Activated CD8-positive, alpha-beta memory T cell treated with anti-CD3 and anti-CD28 coated beads for 4 hours (primary cell): ENCODE measurements at places on chromosomes 11 and 22.

DNA sequence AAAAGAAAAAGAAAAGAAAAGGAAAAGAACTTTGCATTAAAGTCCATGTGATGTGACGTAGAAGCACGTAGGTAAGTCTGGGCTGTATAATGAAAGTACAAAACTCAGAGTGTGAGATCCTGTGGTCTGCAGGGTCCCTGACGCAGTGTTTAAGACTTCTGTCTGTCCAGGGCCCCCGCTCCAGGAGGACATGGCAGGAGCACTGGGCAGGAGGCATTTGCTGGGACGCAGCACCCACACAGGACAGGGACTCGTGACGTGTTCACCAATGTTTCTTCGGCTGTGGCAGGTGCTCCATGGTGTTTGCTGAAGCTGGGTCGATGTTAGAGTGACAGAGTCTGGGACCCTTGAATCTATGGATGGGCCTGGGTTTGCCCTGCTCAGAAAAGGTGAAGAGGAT, 348.1 kb downstream of the BRD1 start:
- DNase-seq = no peak

- DNase-seq = no peak
These were observed 3.0 kb downstream of the LIMK2 start for GRCh38 chr22:31215018-31215535.

GRCh38 chr11:77882396-77882795, 61.5 kb downstream of the AAMDC start:
- no peak for DNase-seq

GRCh38 chr11:97732011-97732632, 1288.6 kb upstream of the CNTN5 start:
- DNase-seq = no peak

DNA sequence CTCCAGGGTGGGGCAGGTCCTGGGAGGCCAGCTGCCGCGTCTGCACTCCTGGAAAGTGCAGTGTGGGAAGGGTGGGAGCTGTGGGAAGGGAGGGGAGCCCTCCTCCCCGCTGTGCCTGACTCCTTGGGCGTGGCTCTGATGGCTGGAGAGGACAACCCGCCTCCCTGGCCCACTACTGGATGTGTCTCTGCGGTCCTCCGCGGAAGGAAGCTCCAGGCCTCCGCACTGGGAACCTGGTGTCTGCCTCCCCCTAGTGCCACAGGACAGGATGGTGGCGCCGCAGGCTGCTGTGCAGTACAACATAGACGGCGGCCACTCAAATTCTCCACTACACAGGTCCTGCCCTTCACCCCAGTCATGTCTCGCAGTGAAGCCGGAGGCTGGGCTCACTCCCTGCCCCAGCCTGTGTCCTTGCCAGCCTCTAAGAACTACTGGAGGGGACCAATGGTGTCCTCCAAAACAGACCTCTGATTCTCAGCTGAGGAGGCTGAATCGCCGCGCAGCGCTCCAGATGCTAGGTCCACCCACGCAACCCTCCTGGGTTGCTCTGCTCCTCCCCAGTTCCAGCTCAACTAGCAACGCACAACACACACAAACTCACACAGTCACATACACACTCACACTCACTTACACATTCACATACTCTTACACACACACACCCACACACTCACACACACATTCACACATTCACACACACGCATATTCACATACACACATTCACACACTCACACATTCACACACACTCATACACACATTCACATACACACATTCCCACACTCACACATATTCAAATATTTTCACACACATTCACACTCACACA, 12.4 kb upstream of the DSCAML1 start:
- DNase-seq = no peak

DNA sequence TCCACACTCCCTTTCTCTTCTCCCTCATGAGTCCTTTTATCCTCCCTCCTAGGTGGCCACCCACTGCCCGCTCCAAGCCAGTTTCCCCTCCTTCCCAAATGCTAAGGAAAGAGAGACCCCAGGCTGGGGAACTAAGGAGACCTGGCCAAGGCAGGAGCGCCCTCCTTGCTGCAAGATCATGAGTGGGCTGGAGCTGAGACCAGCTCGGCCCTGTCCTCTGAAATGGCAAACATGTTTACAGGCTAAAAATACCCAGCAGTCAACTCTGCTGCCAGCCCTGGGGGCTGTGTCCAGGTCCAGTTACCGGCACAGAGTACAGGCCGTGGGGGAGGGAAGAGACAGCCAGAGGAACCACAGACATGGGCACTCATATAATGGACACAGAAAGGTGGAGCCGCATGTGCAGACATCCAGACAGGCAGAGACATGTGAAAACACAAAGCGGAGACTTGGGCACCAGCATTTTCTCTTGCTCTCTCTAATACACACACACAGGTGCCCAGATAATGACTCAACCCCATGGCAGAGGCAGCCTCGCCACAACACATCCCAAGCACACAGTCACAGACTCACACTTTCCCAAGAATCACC, 1.2 kb upstream of the AHNAK start:
- no peak for DNase-seq

GRCh38 chr22:50221410-50222300, 20.8 kb downstream of the SELENOO start:
- no peak for DNase-seq

DNA sequence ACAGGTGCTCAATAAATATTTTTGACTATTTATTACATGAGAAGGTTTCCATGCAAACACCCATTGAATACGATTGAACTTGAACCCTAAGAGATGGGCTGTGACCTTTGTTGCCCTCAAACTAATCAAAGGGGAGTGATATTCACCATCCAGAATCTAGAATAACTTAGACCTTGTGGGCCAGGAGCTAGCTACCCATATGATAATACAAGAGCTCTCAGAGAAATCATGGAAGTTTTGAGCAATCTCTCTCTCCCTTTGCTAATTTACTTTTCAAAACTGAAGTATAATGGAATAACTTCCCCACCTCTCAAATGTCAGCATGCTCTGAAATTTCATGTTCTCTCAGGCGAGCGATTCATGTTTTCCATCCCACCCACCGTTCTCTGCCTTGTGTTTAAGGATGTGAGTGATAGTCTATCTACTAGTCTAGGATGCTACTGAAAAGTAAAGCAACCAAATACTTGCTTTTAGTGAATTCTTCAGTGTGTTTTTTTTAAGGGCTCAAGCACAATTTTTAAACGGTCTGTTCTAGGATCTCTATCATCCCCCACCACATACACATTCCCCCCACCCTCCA, 33.3 kb downstream of the BARX2 start:
- DNase-seq = no peak

DNA sequence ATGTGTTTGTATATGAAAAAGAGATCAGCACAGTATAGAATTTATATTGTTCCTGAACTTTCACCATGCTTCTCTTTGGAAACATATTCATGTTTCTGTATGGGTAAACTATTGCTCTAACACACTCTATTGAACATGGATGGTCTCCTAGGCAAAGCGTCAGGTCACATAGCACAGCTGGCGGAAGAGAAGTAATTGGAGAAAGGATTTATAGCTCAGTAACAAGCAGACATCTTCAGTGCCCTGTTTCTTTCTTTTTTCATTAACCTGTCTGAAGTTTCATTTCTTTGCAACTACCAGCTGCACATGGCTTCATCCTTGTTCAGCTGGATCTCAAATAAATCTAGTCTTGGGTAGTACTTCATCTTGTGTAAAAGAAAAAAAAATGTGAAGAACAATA, 84.4 kb upstream of the TRPC6 start:
- no peak for DNase-seq

- DNase-seq = no peak
These were observed 117.2 kb upstream of the NTM start for GRCh38 chr11:131253142-131253655.

GRCh38 chr11:64152841-64153691, 12.8 kb downstream of the MACROD1 start:
- DNase-seq = peak; percentile 24

GRCh38 chr11:1586699-1587098, 1.6 kb upstream of the KRTAP5-1 start:
- DNase-seq = no peak

DNA sequence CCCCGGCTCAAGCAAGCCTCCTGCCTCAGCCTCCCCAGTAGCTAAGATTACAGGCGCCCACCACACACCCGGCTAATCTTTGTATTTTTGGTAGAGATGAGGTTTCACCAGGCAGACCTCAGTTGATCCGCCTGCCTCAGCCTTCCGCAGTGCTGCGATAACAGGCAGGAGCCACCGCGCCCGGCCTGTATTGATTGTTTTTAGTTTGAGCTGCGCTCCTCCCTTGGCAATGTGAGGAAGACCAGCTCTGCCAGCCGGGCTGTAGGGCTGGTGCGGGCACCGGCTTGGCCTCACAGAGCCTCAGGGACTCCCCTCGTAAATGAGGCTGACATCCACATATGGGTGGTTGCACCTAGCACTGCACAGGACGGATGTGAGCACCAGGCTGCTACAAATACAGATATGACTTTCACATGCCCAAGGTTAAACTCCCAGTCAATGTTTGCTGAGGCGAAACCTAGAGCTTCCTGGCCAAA, 7.5 kb upstream of the SLC2A11 start:
- no peak for DNase-seq

DNA sequence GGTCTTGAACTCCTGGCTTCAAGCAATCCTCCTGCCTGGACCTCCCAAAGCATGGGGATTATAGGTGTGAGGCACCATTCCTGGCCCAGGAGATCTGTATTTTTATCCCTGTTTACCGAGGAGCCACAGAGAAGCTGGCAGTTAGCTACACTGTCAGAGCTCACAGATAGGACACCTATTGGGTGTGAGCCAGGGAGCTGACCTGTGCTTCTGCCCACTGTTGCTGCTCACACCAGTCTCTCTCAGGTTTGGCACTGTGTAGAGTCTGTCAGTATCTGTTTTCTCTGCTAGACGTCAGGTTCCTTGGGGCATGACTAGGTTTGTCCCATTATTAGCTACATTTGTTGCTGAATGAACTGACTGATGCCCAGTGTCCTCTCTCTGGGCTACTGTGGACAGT, 17.5 kb downstream of the PPP6R2 start:
- no peak for DNase-seq

DNA sequence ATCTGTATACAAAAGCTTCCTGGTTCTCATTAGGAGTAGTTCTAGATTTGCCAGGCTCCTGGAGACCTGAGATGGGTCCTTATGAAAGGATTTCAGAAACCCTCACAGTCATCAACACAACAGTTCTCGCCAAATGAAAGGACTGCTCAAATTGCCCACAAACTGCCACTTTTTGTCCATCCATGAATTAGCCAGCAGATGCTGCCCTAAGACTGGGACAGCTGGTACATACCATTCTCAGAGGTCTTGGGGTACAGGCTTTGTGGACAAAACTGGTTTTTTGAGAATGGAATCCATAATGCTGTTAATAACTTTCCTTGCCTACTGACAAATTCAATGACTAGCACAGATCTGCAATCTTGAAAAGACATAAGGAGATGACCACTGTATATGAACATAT, 23.4 kb upstream of the BDNF start:
- no peak for DNase-seq

DNA sequence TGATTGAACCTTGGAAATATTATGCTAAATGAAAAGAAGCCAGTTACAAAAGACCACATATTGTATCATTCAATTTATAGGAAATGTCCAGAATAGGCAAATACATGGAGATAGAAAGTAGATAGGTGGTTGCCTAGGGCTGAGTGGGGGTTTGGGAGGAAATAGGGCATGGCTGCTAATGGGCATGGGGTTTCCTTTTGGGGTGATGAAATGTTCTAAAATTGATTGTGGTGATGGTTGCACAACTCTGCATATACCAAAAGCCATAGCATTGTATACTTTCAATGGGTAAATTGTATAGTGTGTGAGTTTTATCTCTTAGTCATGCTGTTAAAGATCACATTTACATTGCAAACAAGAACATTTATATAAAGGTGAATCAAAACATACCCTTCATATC, 48.7 kb downstream of the LDLRAD3 start:
- no peak for DNase-seq

GRCh38 chr11:113533425-113533698, 58.2 kb upstream of the DRD2 start:
- no peak for DNase-seq

- no peak for DNase-seq
These were observed 135.6 kb downstream of the ST3GAL4 start for GRCh38 chr11:126491092-126491491.

GRCh38 chr11:122663764-122664163, 8.2 kb downstream of the UBASH3B start:
- no peak for DNase-seq

DNA sequence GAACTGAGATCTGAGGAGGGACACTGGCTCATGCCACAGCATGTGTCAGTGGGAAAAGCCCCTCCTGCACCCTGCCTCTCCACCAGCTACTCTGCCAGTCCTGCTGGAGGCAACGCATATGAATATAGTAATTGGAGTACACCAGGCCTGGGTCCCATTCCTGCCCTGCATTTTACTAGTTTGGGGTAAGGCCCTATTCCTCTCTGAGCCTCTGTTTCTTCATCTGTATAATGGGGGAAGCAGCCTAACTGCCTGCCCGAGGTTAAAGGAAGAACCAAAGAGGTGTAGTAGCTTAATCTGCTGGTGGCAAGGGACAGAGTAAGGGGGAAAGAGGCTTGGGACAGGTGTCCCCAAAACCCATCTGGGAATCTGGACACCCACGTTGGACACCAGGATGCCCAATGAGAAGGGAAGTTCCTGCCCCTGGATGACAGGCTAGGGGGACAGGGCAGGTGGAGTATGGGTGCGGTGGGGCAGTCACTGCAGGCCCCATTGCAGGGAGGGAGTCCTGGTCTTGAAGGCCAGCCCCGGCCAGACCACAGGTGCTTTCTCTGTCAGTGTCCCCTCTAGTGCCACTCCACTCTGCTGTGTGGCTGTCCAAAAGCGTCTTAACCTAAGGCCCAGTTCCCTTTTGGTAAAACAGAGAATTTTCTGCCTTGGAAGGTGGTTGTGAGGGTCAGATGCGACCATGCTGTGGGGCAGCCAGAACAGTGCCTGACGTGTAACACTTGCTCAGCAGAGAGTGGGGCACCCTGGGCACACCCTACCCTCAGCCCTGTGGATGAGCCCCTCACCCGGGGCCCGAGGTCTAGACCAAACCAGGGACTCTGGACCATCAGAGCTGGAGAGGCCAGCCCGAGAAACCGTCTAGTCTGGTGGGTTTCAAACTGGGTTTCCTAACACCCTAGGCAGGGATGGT, 11.5 kb downstream of the TSKU start:
- DNase-seq = no peak

- no peak for DNase-seq
These were observed 407.0 kb downstream of the MIAT start for GRCh38 chr22:27064386-27064785.

- no peak for DNase-seq
These were observed 9.7 kb downstream of the CLMP start for GRCh38 chr11:123185326-123185725.

DNA sequence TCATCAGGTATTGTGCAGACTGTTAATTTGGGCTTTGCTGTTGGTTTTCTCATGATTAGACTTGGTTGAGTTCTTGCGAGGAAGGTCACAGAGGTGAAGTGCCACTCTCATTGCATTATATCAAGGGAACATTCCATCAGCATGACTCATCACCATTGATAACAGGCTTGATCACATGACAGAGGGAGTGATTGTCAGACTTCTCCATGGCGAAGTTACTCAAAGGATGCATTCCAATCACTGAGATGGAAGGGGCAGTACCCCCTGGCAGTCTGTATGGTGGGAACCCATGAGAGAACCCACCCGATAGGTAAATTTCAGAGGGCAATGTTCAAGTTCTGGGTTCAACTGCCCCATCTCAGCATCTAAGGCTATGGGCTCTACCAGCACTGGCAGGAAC, 19.4 kb upstream of the P2RY2 start:
- DNase-seq = no peak

- no peak for DNase-seq
These were observed 807.2 kb downstream of the TBC1D22A start for GRCh38 chr22:47569389-47570299.
